ENCODE measurements at places on chromosomes 2 and 18.

- no peak for DNase-seq
Measured at GRCh38 chr2:154549869-154550268, 148.6 kb upstream of the KCNJ3 start.

- no peak for DNase-seq
Measured at GRCh38 chr2:37379881-37380296, 35.5 kb downstream of the QPCT start.

DNA sequence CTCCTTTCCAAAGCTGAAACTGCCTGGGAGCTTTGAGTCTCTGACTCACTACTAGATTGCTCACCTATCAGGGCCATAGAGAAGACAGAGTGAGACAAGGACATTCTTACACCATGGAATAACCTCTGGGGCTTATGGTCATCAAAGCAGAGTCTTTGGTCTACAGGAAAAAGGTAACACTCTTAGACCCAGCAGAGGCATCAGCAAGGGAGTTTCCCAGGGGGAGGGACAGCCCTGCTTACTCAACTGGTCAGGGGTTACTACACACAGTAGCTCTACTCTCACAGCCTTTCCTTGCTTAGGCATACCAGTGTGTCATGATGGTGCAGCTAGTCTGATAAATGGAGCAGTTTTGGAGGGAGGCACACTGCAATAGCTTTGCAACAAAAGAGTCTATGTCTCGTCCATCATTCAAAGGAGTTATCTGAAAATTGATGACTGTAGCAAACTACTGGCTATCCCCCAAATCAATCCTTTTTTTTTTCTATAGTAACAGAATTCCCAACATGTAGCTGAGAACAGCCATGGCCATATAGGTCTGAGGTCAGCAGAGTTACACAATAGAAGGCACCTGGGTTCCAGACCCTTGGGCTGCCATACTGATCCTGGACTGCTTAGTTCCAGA lies 22.4 kb upstream of the CD28 start:
- no peak for DNase-seq

DNA sequence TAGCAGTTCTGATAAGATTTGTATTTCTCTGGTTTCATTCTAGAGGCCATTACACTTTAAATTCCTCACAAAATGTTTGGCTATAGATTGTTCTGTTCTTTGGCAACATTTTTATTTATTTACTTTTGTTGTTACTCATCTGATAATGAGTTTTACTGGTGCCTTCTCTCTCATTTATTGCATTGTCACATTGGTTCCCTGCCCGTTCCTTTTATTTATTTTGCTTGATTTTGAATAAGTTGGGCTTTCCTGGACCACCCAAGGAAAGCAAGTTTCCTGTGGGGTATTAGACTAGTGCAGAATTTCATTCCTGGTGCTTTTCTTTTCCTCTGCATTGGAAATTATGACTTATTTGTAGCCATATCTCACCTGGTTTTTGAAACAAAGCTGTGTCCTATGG lies 232.0 kb downstream of the SOCS6 start:
- no peak for DNase-seq

GRCh38 chr2:53173698-53174455 lies 593.7 kb upstream of the CHAC2 start:
- DNase-seq, result no peak

DNA sequence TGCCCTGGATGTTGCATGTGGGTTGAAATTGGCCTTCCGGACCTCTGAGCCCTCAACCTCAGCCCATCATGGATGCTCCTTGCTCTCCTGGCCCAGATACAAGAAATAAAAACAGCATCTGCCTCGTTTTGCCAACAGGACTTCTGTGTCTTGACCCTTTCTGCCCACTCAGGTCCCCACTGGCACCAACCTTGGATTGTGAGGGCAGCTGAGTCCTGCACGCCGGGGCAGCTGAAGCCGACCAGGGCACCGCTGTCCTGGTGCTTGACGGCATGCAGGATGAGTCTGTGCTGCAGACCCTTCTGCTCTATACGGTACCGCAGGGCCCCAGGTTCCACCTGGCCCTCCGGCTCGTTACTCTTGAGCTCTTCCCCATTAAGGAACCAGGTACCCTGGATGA lies 4.7 kb downstream of the OBSL1 start:
- DNase-seq, result no peak

GRCh38 chr2:156242874-156243273 lies 89.6 kb downstream of the NR4A2 start:
- no peak for DNase-seq

DNA sequence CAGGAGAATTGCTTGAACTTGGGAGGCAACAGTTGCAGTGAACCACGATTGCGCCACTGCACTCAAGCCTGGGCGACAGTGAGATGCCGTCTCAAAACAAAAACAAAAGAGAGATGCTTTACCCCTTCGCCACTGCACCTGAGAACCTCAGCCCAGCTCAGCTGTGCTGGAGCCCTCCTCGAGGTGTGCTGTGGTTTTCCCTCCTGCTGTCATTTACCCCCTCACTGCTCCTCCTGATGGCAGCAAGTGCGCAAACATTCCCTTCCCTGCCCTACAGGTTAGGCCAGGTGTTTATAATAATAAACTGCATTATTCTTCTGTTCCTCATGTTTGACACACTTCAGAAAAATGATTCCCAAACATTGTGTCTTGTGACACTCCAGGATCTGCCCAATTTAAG lies 8.4 kb downstream of the FBXO36 start:
- DNase-seq, result no peak

- no peak for DNase-seq
Measured at GRCh38 chr2:69755862-69756467, 14.0 kb downstream of the ANXA4 start.

DNA sequence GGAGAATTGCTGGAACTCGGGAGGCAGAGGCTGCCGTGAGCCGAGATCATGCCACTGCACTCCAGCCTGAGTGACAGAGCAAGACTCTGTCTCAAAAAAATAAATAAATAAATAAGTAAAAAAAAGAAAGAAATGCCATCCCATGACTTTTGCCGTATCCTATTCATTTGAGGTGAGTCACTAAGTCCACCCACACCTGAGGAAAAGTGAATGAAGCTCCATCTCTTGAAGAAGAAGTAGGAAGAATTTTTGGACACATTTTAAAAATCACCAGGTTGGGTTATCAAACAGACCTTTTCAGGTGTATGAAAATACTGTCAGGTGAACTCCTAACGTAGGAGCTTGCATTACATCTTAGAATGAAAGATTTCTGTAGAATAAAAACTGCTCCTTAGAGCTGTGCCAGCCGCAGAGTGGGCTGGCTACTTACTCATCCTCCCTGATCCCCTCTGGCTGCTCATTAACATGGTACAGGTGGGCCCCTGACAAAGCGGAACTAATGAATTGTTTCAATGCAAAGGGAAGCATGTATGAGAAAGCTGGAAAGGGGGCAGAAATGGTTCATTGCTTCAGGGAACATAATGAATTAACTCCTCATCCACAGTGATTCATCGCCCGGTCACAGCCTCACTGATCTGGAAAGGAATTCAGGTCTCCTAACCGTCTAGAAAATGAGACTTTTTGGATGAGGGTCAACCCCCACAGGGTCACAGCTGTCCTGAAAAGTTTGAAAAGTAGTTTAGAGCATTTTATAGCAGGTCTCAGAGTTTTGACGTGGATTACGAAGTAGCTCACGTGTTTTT lies 191.4 kb downstream of the SPP2 start:
- no peak for DNase-seq

GRCh38 chr2:179410552-179411356 lies 146.1 kb upstream of the SESTD1 start:
- DNase-seq, result no peak

DNA sequence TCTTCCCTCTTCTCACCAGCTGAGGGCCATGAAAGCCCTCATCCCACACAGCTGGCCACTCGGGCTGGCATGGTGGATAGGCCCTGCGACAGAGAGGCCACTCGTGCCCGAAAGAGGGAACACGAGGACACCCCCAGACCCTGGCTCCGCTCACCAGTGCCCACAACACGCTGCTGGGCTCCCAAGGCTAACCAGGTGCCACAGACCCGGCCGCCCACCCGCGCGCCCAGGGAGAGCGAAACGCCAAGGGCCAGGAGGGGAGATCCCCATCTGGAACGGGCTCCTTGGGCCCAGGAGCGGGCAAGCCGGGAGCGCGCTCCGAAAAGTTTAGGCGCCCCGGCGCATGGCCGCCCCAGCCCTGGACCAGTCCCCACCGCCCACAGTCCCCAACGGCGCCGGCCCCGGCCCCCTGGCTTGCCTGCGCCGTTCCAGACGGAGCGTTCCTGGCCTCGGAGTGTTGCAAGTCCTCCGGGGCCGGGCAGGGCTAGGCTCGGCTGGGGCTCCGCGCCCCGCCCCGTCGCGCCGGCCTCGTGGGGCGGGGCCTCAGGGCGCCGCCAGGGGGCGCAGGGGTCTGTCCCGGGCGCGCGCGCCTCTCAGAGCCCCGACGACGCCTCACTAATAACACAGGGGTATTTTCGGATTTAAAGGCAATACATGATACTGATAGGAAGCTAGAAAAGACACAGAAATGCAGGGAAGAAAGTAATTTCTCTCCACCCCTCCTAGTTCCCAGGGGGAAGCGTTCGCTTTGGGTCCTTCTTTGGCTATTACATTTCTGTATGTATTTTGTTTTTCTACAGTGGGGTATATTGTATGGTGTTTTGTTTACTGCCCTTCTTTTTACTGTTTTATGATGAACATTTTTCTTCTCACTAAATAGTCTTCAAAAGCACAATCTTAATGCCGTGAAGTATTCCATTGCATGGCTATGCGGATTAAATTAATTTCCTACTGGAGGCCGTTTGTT lies at the start of gene TMBIM1:
Gene TMBIM1, minus strand, starts transcription at position 456 of the 967 bp plus-strand sequence. CDS start 10,362 bp downstream, outside the sequence.
- no peak for DNase-seq

DNA sequence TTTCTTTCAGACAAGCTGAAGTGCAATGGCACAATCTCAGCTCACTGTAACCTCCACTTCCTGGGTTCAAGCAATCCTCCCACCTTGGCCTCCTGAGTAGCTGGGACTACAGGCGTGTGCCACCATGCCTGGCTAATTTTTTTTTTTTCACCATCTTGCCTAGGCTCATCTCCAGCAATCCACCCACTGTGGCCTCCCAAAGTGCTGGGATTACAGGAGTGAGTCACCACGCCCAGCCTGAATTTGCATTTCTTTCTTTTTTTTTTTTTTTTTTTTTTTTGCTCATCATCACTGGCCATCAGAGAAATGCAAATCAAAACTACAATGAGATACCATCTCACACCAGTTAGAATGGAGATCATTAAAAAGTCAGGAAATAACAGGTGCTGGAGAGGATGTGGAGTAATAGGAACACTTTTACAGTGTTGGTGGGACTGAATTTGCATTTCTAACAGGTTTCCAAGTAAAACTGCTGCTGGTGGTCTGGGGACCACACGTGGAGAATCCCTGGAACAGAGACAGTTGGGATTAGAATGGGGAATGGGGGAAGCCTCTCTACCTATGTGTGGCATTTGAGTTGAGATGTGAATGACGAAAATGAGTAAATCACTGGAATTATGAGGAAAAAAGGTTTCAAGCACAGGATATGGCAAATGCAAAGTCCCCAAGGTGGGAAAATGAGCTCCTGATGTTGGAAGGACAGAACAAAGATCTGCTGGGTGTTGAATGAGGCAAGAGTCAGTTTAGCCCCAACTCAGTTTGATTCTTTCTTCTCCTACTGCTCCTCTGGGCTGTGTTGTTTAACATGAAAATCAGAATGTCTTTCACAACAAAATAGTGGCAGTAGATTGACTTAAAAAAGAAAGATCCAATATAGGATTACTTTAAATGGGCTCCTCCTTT lies 88.8 kb upstream of the MAP4K4 start:
- DNase-seq, result no peak

- DNase-seq, result no peak
Measured at GRCh38 chr2:98665677-98666076, 57.3 kb downstream of the UNC50 start.

GRCh38 chr2:167134381-167135072 lies 246.2 kb downstream of the XIRP2 start:
- DNase-seq, result no peak

DNA sequence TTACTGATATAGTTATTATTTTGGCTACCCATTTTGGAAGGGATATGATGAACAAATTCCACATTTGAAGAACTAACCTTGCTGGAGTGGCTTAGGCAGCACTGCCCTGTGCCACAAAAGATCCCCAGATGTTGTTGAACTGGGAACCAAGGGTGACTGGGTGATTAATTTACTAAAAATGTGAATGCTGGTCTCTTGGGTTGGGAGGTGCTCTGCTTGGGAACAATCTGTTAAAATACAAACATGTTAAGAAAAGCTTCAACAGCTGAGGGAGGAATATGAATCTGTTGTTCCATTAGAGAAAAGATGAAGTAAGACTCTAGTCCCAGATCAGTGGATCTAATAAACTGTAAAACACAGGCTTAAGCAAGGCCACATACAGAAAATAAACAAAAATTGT lies 1860.1 kb downstream of the SUCLG1 start:
- DNase-seq, result no peak

GRCh38 chr2:78686625-78687153 lies 338.8 kb upstream of the REG3G start:
- DNase-seq, result no peak

- no peak for DNase-seq
Measured at GRCh38 chr18:73924836-73925235, 222.8 kb downstream of the FBXO15 start.

DNA sequence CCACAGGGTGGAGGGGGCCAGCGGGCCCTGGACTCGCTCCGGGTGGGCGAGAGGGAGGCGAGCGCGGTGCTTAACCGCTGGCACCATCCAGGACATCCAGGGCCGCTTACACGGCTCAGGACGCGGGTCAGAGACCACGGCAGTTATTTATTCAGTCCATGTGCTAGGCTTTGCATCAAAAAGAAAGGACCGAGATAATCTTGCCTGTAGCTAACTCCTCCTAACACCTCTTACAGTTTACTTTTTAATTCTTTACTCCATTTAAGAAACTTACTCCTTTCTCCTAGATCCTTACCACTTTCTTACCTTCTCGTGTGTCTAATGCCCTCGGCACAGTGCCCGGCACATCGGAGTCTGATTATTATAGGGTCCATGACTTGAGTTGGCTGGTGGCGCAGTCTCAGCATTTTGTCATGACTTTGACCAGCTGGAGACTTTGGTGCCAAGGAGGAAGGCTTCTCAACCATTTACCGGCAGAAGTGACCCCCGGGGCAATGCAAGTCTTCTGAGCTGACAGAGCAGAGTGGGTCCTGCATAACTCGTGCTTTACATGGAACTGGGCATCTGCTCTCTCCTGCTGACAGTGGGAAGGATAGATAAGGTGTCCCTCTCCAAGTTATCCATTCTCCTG lies 503 bp downstream of the ANXA4 start:
- DNase-seq, result no peak

- DNase-seq, result no peak
Measured at GRCh38 chr18:64474773-64475172, 325.9 kb upstream of the LINC00305 start.

GRCh38 chr2:222572751-222573174 lies 83.1 kb downstream of the FARSB start:
- no peak for DNase-seq

GRCh38 chr2:180405520-180405919 lies 398.4 kb upstream of the CWC22 start:
- DNase-seq, result no peak
